Endothelial cell of umbilical vein (primary cell): ENCODE measurements at places on chromosomes 6 and 20. TPM values are rescaled to one million over a fixed set of nuclear protein-coding genes. Genes with fewer than 3 reads are reported as not detected.

GRCh38 chr6:111743862-111744692, 129.2 kb downstream of the FYN start:
- no peak for DNase-seq

MRPS18A gene
- total RNA-seq = 39.1 and 39.8 TPM in 2 replicates

GRCh38 chr6:110201151-110201884, 21.1 kb downstream of the CDC40 start:
- no peak for DNase-seq

GRM1 gene
- total RNA-seq = not detected in 2 replicates

GDAP1L1 gene
- total RNA-seq = not detected in 2 replicates

OTOR gene
- not detected in 2 replicates for total RNA-seq

GRCh38 chr6:65399355-65400084, 307.5 kb downstream of the EYS start:
- no peak for DNase-seq

DNA sequence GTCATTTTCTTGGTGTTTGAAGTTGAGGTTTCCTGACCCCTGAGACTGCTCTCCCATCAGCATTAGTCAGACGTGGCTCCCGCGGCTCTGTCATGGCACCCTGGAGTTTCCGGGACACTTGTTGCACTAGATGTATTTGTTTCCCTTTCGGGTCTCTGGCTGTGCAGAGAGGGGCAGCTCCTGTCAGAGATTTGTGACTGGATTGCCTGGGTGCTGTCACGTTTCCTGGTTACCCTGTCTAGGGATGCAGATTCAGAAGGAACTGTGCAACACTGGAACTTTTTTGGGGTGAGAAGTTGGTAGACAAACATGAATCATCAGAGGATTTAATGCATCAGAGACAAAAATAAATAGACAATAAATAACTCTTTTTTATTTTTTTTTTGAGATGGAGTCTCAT, 431.8 kb upstream of the MAN1A1 start:
- no peak for DNase-seq

DNA sequence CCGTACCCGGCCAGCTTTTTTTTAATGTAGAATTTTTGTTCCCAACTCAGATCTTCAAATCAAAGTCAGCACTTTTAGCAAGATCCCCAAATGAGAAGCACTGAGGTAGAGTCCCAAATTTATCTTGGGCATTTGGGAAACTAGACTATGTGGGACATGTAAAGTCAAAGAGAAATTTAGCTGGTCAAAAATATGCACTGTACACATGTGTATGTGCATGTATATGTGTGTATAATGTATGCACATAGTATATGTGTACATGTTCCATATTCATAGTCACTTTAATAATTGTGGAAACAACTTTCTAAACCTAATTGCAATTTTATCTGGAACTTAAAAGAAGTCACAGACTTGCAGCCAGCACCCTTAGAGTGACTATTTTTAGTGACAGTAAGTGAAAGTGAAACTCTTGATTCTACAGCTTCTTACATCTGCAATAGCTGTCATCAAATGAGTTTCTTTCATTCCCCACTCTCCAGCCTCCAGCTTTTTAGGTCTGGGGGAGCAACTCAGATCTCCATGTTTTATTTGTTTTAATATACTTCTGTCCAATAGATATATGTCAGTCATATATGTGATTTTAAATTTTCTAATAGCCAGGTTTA, 53.6 kb downstream of the CDC40 start:
- no peak for DNase-seq

- DNase-seq = peak; percentile 53
Observed at GRCh38 chr6:33199687-33200218, 712 bp downstream of the RXRB start.

DNA sequence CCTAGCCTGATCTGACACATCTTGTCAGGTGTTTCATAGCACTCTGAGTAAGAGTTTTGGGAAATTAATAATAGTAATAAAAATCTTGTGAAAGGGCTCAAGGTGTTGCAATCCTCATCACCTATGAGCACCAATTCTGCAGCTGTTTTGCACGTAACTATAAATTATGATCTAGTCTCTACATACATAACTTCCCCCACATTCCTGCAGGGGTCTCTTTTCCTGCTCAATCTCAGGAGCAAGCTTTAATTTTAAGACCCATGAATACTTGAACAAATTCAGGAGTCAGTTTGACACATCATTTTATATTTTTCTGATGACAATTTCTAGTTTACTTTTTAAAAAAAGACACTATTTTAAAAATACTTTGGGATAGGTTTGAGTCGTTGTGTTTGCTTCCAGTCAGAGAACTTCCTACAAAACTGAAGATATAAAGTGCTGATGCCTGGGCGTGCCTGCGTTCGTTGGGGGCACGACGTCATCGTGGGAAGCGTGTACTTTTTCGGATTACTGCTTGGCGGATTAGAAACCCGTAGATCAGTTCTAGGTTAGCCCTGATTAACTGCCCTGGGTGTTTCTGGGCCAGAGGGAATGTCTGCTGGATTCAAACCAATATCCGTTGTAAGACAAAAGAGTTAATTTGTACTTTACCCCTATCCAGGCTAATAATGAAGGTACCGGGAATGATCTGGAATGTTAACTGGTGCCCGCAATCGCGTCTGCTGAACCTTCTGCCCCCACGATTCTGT, 1.0 kb upstream of the E2F3 start:
- DNase-seq = peak; percentile 67

- no peak for DNase-seq
Observed at GRCh38 chr20:24979036-24979960, 13.3 kb downstream of the APMAP start.

- DNase-seq = no peak
Observed at GRCh38 chr6:78875505-78875904, 8.2 kb downstream of the IRAK1BP1 start.

GRCh38 chr20:51166489-51166888, 143.6 kb upstream of the KCNG1 start:
- DNase-seq = no peak

DNA sequence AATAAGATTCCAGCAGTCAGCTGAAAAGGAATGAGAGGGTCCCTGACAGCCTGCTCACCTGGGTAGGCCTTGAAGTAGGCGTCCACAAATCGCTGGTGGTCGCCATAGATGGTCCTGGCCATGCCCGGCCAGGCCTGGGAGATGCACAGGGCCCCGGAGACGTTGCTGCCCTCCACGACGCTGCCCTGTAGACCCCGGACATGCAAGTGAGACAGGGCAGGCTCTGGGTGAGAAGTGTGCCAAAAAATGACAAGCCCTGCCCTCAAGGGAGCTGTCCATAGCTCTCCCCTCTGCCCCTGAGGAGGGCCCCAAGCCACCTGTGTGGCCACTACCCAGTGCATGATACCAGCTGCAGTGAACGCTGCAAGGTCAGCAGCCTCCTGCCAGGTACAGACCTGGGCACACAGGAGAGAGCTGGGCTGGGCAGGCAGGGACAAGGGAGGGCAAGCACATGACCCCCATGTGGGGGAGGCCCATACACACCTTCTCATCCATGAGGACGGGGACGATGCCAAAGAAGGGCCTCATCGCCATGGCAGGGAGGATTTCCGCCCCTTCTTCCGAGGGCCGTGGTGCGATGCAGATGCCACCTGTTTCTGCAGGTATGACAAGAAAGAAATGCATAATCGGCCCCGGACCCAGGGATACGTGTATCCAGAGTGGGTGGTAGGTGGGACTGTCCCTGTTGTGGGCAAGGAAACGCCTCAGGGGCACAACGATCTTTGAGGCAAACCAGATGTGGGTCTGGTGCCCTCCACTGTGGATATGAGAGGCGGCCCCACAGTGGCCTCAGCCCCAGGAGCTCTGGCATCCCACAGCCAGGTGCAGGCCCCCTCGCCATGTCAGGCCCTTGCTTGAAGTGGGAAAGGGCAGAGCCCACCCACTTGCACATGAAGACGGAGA, 21.2 kb upstream of the APMAP start:
- no peak for DNase-seq

DNA sequence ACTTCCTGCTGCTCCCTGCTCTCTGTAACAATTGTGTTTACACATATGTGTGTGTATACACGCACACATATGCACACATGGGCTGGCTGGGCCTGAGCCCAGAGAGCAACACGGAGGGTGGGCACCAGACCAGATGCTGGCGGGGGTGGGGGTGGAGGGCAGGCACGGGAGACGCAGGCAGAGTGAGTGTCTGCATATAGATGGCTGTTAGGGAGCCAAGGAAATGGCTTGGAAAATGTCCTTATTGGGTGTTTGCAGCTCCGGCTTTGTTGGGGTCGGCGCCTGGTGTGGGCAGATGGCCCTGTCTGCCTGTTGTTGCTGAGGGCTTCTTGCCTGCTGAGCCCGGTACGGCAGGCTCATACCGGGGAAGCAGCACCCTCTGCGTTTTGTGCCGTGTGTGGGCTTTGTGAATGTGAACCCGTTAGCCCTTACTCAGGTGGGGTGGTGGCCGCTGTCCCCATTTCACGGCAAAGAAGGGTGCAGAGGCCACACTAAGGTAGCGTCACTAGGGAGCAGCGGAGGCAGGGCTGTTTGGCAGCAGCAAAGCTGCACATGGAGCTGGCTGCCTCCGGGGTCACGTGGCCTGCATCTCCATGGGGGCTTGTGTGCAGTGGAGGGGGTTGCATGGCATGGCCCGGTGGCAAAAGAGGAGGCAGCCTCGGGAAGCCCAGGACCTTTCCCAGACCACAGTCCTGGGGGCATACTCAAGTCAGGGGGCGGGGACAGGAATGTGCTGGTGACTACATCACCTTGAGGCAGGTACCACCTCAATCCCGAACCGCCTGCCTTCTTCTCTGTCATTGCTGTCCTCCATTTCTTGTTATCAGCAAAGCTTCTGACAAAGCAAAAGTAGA, 47.4 kb upstream of the SRF start:
- no peak for DNase-seq

GRCh38 chr6:13427801-13428582, 59.4 kb downstream of the GFOD1 start:
- peak; percentile 61 for DNase-seq
